ENCODE measurements at places on chromosomes 11 and 22.
A peak's percentile ranks its signal among the peaks of the same experiment; 100 is the strongest.

DNA sequence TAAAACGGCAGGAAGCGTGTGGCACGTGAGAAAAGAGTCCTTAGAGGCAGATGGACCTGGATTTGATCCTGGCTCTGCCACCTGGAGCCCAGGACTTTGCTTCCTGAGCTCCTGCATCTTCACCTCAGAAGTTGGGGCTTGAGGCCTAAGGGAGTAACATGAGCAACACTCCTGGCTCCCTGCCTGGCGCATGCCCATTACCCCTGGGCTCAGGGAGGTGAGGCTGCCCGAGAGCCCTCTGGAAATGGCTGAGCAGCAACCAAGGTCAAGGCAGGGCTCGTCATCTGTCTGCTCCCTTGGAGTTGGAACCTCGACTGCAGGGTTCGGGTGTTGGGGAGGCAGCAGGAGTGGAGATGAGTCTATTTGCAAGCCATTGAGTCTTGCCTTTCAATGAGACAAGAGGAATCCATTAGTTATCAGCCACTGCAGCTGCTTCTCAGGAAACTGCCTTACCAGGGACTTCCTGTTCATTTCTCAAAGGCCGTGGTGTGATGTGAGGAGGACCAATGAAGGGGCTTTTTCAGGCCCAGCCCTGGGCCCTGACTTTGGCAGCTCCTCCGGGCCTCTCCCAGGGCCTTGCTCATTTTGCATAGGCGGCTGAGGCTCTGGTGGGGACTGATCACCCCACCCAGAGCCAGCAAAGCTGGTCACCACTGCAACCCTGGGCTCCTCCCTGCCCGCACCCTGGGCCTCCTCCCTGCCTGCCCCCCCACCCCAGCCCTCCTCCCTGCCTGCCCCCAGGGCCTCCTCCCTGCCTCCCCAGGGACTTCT, 6.4 kb downstream of the FADS2 start:
- ATAC-seq = peak; percentile 60

GRCh38 chr11:12141283-12141682, 30.9 kb downstream of the MICAL2 start:
- no peak for ATAC-seq

- ATAC-seq = no peak
Measured at GRCh38 chr11:112513417-112513816, 252.8 kb upstream of the PLET1 start.

- ATAC-seq = no peak
Measured at GRCh38 chr11:40388097-40388818, 1071.2 kb downstream of the LRRC4C start.

- no peak for ATAC-seq
Measured at GRCh38 chr11:45158891-45159605, 12.6 kb downstream of the PRDM11 start.

DNA sequence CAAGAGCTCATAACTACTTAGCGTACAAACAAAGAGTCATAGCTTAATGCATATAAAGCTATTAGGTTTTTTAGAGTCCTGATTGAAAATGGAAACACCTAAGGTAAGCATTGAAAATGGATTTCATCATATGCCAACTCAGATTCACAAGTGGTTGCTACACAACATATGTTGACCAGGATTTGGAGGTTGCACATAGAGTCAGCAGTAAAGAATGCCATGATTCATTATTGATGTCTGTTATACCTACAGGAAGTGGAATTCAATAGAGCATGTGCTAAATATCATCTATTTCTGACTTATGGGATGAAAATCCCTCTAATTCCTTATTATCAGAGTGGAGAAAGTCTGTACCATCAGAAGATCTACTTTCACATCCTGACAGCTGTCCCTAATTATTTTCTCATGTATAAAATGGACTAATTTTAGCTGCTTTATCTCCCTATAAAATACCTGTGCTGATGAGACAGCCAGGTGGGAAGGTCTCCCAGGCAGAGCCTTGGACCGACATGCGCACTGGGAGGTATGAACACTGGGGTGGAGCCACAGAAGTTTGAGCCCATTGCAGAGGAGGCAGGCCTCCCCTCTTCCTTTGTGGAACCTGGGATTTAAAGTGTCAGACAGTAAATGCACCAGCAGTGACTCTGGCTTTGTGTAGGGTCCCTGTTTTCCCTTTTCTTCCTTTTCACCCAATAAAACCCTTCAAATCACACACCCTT, 204.2 kb downstream of the AASDHPPT start:
- no peak for ATAC-seq

Measured in activated CD4-positive, CD25-positive, alpha-beta regulatory T cell treated with anti-CD3 and anti-CD28 coated beads, Interleukin-2, amount 50 U/mL, for 24 hours (primary cell).